ENCODE measurements at places on chromosomes 13 and 19.

GRCh38 chr13:50512474-50513299 lies 330.8 kb downstream of the DLEU7 start:
- no peak for DNase-seq

DNA sequence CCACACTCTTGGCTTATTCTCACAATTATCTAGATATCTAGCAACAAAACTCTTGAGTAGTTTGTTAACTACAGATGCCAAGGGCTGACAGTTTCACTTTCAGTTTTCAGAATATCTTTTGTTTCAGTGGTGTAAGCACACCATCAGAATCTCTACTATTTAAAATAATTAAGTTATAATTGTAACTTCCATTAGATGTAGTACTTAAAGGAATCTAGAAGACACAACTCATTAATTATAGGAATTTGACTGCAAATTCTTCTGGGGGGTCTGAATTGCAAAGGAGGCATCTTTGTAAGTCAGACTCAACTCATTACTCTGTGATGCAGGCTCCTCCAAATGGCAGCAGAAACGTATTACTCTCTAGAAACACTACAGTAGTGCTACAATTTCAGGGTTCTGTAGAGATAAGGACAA lies 44.9 kb upstream of the USPL1 start:
- DNase-seq = no peak

DNA sequence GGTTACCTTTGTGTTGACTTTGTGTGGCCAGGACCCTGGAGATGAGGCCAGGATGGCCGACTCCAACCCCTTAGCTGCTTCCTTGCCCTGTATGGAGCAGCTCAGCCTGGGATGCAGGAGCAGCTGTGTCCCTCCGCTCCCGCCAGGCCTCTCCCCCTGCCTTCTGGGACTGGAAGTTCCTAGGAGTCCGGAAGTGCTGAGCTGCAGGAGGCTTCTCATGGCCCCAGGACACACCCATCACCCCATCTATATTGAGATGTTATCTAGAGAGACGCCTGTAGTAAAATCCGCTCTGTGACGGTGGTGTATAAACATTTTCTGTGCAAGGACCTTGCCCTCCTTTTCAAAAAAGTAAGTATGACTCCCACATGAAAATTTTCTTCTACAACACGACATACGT lies 27.0 kb downstream of the WTIP start:
- DNase-seq = no peak

DNA sequence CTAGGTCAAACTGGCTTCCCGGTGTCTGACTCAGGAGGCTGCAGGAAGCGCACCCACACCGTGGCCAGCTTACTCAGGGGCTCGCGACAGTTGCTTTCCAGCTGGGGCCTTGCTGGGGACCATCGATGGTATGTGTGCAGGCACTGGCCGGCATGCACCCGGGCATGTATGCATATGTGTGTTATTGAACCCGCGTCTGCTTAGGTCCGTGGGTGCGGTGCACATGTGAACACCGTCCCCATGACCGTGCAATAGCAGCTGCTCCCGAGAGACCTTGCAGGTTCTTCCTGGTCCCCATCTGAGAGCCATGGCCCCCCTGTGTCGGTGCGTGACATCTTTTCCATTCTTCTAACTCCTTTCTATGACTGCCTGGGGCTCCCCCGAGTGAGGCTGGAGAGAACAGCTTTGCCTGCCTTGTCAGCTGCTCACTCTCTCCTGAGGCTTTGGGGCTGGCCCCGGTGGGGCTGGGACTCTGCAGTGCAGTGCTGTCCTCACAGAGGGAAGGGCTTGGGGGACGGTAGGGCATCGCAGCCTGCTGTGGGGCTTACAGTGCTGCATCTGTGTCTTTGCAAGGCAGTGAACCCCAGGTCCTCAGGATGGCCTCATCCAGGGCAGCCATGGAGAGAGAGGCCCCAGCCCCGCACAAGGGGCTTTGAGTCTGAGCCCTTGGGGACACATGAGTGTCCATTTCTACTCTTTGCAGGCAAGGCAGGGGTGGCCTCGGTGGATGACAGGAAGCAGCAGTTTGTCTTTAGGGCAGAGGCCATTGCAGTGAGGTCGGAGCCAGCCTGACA lies 65.1 kb downstream of the CHST8 start:
- DNase-seq = peak; percentile 41

- DNase-seq = no peak
Observed at GRCh38 chr19:39381910-39382611, 8.8 kb downstream of the PAF1 start.

GRCh38 chr19:49616532-49616931 lies 23.4 kb downstream of the RRAS start:
- no peak for DNase-seq

- no peak for DNase-seq
Observed at GRCh38 chr13:114067381-114067885, 65.0 kb downstream of the RASA3 start.

- DNase-seq = peak; percentile 30
Observed at GRCh38 chr13:98557937-98558792, 18.7 kb downstream of the STK24 start.

- no peak for DNase-seq
Observed at GRCh38 chr13:104577071-104577815, 1511.0 kb upstream of the SLC10A2 start.

DNA sequence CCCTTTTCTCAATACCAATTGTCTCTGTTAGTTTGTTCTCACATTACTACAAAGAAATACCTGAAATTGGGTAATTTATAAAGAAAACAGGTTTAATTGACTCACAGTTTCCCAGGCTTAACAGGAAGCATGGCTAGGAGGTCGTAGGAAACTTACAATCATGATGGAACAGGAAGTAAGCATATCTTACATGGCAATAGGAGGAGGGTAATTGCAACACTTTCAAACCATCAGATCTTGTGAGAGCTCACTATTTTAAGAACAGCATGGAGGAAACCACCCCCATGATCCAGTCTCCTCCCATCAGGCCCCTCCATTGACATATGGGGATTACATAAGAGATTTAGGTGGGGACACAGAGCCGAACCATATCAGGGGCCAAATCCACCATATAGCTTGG lies 1210.1 kb upstream of the SPRY2 start:
- no peak for DNase-seq

GRCh38 chr13:44188257-44188656 lies 185.4 kb upstream of the SERP2 start:
- DNase-seq = no peak

DNA sequence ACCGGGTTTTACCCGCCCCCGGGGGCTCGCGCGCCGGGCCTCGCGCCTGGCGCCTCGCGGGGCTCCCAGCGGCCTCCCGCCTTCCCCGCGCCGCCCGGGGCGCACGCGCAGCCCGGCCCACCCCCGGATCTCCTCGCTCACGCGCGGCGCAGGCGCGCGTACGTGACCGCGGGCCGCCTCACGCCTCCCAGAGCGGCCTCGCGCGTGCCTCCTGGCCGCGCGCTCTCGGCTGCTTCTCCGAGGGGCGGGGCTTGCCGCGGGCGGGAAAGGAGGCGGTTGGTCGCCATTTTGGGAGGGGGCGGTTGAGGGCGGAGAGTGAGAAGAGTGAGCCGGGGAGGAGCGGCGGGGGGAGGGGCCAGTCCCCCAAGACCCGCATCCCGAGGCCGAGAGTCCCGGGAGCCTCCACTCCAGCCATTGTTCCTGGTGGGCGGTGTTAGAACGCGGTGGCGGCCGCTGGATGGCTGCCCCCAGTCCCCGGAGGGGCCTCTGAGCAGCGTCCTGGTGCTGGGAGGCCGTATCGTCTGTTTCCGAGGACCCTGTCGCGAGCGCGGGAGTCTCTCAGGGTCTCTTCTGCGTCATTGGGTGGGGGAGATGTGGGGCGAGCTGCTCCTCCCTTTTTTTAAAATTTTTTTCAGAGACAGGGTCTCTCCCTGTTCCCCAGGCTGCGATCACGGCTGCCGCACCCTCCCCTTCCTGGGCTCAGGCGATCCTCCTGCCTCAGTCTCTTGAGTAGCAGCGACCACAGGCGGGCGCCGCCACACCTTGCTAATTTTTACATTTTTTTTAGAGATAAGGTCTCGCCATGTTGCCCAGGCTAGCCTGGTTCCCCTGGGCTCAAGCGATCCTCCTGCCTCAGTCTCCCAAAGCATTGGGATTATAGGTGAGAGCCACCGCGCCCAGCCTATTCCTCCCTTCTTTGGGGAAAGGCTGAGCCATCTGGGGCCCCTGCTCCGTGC lies at the start of gene ZNF541:
Gene ZNF541 (minus strand): TSS at position 78 of the 956 bp plus-strand sequence. CDS start 17,292 bp downstream, outside the sequence.
- DNase-seq = peak; percentile 16

GRCh38 chr13:94382517-94382916 lies 97.0 kb downstream of the DCT start:
- DNase-seq = no peak

GRCh38 chr13:109945206-109945960 lies 159.0 kb upstream of the IRS2 start:
- no peak for DNase-seq
